Astrocyte of the cerebellum (primary cell): ENCODE measurements at places on chromosomes 12 and 14.
A peak's percentile ranks its signal among the peaks of the same experiment; 100 is the strongest.

DNA sequence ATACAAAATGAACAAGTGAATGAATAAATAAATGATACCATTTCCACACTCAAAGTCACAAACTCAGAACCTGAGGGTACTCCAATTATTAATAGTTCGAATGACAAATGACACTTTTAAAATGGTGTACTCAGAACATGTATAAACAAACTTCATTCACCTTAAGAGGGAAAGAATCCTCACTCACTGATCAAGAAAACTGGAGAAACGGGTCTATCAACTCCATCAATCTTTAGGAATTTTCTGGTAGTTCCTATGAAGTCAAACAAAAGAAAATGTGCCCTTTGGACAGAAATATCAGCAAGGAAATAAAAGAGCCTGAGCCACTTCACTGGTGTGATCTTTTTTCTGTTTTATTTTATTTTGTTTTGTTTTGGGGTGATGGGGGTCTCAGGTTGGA lies 5.2 kb upstream of the NRDE2 start:
- DNase-seq = no peak

GRCh38 chr12:64598831-64599230 lies 11.5 kb upstream of the RASSF3 start:
- no peak for DNase-seq

GRCh38 chr14:25843481-25844470 lies 754.1 kb downstream of the NOVA1 start:
- no peak for DNase-seq

DNA sequence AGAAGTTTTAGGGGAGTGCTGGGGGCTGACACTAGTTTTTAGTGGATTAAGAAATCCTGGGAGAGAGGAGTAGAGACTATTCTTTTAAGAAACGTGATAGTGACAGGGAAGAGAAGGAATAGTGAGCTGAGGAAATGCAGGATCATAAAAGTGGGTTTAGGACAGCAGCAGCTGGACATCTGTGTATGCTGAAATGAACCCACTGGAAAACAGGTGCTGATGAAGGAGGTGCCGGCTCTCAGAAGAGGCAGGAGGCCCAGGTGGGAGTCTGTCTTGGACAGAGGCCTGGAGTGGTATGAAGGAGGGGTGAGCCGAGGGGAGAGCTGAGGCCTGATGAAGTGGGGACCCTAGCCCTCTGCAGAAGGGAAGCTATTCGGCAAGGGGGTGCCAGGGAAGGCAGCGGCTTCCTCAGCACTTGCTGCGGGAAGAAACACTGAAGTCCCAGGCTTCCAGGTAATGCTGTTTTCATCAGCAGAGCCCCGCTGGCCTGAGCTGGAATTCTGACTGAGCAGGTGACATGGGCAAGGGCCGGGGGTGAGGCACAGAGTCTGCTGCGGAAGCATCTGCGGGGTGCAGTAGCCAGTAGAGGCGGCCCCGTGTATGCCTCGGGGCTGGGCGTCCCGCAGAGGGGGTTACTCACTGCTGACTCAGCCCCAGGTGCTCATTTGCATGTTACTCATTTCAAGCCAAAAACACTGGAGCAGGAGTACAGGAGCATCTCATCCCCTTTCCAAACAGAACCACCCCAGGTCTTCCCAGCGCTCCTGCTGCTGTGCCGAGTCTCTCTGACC lies 89.7 kb downstream of the TMCC3 start:
- DNase-seq = peak; percentile 69

DNA sequence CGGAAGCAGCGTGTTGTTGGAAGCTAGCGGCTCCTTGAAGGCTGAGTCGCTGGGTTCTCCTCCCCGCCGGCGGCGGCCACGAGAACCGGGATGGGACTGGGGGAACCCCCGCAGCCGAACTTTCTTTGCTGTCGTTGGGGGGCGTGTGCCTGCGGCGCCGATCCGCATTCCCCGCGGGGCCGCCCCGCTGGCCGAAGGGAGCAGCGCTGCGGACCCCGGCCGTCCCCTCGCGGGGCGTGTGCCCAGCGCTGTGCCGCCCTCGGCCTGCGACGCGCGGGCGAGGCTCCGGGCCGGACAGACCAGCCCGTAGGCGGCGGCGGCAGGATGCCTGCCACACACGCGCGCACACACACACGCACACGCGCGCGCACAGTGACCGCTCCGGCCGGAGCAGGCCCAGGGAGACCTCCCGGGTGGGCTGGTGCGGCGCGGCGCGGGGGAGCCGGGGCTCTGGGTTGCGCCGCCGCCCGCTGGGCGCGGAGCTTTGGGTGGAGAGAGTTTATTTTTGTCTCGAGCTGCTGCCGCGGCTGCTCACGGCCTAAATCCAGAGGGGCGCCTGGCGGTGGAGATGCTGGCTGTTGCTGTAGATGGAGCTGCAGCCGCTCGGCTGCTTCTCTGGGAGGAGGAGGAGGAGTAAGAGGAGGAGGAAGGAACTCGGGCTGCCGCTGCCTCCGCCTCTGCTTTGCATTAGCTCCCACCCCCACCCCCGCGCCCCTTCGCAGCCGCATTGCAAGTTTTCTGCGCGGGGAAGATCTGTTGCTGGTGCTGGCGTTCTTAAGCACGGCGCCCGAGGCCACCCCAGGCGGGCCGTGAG lies at the start of gene SAMD4A:
Gene SAMD4A, plus strand, starts transcription at position 719 of the 814 bp plus-strand sequence. CDS start 789 bp downstream, outside the sequence.
- peak; percentile 66 for DNase-seq

DNA sequence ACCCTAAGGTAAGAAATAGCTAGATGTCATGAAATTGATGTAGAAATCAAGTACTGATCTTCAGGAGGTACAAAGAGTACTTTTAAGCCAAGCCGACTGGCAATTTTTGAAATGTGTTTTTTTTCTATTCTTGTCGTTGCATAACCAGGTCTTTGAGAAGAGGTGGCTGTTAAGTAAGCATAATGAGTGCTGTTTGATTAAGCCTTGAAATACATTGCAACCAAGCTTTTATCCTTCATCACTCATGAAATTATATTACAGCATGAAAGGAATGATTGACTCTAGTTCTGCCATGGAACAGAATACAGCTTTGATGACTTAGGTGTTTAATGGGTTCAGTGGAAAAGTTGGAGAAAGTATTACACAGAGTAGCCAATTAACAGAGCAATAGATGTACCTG lies 1720.2 kb upstream of the SEL1L start:
- no peak for DNase-seq

- no peak for DNase-seq
Observed at GRCh38 chr12:62604373-62604772, 137.7 kb downstream of the MON2 start.

GRCh38 chr12:93943780-93944179 lies 204.6 kb upstream of the PLXNC1 start:
- DNase-seq = no peak

GRCh38 chr14:97697772-97698171 lies 900.6 kb downstream of the VRK1 start:
- no peak for DNase-seq

DNA sequence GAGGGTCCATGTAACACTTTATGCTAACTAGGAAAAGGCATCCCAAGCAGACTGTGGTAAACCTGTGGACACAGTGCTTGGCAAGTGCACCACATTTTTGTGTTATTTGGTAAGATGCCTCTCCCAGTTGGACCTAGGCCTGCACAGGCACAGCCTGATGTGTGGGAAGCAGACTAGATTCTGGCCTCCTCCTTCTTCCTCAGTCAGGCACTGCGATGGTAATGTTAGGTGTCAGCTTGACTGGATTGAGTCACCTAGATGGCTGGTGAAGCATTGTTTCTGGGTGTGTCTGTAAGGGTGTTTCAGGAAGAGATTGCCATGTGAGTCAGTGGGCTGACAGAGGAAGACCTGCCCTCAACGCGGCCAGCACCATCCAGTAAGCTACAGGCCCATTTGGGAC lies 25.3 kb upstream of the RHOJ start:
- DNase-seq = peak; percentile 81

- no peak for DNase-seq
Observed at GRCh38 chr12:105910030-105910429, 228.7 kb downstream of the NUAK1 start.

DNA sequence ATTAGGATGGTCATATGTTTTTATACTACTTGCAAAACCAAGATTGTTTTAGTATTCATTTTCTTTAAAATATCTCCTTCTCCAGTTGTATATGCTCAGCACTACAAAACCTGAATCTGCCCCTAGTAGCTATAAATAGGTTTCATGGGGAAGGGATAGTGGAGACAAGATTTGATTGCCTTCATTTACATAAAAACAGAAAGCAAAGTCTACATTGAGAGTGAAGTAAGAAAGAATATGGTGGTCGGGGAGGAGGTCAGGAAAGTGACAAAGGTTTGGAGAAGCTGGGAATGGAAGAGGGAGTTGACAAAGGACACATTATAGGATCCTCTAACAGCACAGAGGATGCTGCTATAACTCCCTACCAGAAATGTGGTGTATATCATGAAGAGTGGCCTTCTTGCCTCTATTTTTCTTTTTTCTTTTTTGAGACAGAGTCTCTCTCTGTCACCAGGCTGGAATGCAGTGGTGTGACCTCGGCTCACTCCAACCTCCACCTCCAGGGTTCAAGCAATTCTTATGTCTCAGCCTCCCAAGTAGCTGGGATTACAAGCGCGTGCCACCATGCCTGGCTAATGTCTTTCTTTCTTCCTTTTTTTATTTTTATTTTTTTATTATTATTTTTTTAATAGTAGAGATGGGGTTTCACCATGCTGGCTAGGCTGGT lies 6.6 kb upstream of the LRP6 start:
- DNase-seq = no peak

DNA sequence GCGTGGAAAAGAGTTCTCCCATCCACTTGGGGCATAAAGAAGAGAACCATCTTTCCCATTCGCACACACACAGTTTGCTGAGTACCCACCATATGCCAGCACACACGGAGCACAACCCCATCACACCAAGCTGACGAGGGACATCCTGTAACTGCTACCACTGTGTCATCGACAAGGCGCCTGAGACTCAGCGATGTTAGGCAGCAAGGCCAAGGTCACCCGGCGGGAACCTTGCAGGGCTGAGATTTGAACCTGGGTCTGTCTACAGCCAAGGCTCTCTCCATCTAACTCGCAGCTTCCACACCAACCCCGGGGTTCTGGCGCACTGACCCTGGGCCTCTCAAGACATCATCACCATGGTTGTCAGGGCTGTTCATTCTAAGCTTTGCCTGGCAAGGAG lies 60.0 kb downstream of the CCDC85C start:
- DNase-seq = no peak

- DNase-seq = peak; percentile 15
Observed at GRCh38 chr14:69387311-69387710, 10.8 kb downstream of the ERH start.

DNA sequence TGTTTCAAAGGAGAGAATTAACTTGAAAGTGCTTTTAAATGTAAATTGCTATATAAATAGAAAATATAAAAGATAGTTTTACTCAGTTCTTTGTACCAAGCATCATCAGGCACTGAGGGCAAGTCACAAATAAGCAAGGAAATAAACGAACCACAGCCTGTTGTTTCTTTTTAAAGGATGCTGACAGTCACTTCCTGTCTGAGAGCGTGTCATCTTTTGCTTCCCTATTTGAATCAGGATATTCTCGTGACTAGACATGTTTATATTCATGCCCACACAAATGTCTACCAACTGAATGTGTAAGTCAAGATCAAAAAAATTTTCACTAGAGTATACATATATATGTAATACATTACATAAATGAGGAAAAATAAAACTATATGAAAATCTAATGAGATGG lies 31.4 kb upstream of the SLC2A13 start:
- no peak for DNase-seq

DNA sequence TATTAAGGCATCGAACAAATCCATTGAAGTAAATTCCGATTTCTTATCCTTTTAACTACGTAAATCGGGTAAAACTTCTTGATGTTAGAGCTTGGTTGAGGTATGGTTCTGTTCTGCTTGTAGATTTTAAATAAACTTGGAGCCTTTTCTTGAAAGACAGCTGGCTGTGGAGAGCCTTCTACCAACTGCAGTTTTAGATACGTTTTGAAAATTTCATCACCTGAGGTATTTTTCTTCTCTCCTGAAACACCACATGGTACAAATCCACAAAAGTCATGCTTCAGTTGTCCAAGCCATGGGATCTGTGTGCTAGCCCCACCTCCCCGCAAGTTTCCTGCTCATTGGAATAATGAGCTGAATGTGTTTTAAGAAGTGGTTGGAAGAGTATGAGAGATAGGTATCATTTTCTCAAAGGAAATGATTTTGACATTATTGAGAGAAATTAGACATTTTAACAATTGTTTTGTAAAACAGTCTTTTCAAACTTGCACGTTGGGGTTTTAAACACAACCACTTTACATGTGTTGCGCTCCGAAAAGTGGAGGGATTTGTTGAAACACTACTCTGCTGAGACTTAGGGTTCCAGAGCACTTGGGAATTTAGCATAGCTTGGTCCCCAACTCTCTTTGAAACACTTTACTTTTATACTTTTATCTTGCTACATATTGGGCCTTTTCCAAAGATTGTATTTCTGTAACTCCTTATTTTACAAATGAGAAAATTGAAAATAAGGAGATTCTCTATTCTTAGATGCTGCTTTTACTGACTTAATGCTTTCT lies 1.4 kb downstream of the PPM1A start:
- no peak for DNase-seq

- no peak for DNase-seq
Observed at GRCh38 chr12:56286044-56286830, 13.9 kb downstream of the CS start.

GRCh38 chr12:727321-727720 lies 25.1 kb upstream of the WNK1 start:
- no peak for DNase-seq

DNA sequence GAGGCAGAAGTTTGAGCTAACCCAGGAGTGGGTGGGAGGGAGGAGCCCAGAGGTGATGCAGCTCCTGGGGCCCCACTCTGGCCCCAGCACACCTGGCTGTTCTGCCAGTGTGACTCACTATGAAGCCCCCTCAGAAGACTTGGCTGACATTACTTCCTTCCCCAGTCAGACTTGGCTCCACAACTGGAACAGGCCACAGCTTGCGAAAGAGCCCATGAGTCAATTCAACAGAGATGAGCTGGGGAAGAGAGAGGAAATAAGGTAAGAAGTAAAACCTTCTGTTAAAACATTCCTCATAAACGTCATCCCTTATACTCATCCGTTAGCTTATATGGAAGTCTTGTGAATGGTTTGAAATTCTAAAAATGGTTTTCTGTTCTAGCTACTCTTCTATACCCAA lies 245.9 kb downstream of the ADAMTS20 start:
- peak; percentile 90 for DNase-seq

- no peak for DNase-seq
Observed at GRCh38 chr12:124172636-124173035, 122.3 kb upstream of the RFLNA start.
